ENCODE measurements at places on chromosomes 12 and 14.

DNA sequence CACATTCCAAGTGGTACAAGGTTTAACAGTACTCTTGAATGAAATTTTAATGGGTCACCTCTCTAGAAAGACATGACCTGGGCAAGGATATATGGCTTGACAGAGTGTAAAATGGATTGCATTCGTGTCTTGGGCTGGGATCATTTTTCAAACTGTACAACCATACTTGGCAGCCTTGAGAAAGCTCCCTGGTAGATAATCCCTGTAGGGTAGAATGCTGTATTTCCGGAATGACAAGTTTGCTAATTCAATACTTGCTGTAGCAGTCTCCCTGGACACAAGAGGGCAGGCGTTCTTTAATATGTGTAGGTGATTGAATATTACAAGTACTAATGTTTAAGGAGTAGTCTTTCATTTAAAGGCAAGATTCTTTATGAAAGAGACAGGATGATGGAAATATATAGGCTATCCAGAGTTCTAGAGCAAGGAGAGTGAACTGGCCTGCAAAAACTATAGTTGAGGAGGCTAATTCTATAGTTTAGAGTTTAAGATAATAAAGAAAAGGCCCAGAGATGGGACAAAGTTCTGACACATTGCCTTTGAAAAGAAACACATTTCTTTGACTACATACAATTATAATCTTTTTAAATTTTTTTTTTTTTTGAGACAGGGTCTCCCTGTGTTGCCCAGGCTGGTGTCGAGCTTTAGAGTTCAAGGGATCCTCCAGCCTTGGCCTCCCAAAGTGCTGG, 53.4 kb downstream of the PLBD1 start:
- peak; percentile 57 for DNase-seq

DNA sequence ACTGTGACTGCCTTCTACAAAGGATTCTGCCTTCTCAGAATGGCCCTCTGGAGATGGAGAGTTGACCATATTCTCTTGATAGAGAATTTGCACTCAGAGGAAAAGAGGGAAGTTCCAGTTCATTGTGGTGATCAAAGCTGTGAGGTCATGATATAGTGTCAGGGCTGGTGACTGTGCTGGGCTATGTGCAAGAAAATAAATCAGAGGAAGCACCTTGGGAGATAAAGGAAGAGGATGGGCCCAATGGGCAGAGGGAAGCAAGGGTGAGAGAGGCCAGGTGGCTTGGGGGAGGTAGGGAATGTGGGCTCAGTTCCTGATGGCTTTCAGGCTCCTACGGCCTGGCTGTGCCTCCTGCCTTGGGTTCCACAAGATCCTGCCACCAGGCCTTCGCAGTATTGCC, 145.8 kb downstream of the SLC8A3 start:
- DNase-seq: no peak

DNA sequence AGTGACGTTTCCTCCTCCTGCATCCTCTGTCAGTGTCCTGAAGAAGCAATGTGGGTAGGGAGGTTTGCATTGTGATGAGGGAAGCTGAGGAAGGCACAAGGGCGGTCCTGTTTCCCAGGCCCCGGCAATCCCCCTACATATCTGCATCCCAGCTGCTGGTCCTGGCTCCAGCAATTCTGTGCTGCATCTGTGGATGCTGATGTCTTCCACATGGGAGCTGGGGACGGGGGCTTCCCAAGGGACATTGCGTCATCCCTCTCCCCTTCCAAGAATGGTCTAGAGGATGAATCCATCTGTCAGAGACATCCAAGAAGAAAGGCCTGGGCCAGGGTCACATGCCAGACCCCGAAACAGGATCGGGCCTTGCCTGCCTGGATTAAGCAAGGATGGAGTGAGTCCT, 52.1 kb downstream of the TSPAN11 start:
- no peak for DNase-seq

DNA sequence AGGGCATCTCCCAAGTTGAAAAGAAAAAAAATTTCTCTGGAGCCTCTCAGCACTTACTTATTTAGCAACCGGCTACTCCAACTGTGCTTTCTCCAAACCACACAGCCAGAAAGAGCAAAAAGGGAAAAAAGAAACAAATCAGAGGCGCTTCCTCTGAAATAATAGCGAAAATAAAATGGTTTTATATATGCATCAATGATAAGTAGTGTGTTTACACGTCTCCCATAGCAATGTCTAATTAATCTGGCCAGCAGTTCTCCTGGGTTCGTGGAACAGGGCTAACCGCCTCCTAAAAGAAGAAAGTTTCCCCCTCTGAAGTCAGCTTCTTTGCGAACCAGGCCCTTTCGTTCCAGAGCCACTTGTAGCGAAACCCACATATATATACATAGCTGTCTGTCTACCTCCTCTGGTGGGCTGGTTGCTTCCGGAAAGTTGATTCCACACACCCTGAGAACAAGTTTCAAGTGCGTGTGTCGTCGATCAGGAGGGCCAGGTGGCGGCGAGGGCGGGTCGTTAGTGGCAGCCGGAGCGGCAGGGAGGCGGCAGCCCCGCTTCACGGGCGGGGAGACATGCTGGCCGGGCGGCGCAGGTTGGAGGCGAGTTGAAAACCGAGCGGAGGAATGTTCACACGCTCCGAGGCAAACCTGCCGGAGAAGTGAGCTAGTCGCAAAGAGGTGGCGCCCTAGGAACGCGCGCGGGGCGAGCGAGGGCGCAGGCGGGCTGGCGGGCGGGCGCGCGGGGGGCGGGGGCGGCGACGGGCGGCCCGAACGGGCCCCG, 2.7 kb downstream of the PTHLH start:
- no peak for DNase-seq

GRCh38 chr14:46248001-46248630, 403.5 kb downstream of the RPL10L start:
- DNase-seq: no peak

GRCh38 chr14:99436247-99437180, 44.1 kb downstream of the SETD3 start:
- DNase-seq: no peak

DNA sequence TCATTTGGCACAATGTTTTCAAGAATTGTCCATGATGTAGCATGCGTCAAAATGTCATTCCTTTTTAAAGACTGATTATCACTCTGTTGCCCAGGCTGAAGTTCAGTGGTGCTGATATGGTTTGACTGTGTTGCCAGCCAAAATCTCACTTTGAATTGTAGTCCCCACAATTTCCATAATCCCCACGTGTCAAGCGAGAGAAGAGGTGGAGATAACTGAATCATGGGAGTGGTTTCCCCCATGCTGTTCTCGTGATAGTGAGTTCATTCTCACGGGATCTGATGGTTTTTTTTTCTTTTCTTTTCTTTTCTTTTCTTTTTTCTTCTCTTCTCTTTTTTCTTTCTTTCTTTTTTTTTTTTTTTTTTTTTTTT, 21.8 kb upstream of the LRRK2 start:
- DNase-seq: no peak

GRCh38 chr12:39595928-39596327, 23.7 kb downstream of the ABCD2 start:
- DNase-seq: no peak

DNA sequence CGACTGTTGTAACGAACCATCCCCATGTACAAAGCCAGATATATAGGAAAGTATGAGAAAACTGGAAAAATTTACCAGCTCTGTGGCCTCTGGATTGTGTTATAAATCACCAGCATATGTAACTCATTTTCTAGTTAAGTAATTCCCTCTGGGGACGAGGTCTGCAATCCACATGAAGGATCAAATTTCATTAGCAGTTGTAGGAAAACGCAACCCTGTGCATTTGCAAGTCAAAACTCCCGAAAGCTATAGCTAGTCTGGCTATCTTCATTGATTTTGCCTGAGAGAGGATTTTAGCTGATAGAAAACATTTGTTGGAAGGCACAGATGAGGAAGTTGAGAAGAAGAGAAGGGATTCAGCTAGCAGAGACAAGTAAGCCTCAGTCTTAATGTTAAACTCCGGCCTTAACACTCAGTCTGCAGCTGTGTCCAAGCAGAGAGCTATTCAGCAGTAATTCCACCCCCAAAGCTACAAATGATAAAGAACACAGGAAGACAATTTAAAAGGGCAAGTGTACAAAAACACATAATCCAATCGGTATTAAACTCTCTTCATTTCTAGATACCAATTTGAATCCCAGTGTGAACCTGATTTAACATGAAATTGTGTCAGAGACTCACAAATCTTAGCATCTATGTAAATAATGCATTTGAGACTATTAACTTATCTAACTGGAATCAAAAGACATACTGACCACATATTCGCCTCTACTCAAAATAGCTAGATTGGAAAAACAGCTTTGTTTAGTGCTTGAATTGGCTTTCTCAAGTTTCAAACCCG, 54.2 kb upstream of the CERS5 start:
- no peak for DNase-seq

- no peak for DNase-seq
These were observed 8.7 kb upstream of the KRT78 start for GRCh38 chr12:52857500-52857899.

DNA sequence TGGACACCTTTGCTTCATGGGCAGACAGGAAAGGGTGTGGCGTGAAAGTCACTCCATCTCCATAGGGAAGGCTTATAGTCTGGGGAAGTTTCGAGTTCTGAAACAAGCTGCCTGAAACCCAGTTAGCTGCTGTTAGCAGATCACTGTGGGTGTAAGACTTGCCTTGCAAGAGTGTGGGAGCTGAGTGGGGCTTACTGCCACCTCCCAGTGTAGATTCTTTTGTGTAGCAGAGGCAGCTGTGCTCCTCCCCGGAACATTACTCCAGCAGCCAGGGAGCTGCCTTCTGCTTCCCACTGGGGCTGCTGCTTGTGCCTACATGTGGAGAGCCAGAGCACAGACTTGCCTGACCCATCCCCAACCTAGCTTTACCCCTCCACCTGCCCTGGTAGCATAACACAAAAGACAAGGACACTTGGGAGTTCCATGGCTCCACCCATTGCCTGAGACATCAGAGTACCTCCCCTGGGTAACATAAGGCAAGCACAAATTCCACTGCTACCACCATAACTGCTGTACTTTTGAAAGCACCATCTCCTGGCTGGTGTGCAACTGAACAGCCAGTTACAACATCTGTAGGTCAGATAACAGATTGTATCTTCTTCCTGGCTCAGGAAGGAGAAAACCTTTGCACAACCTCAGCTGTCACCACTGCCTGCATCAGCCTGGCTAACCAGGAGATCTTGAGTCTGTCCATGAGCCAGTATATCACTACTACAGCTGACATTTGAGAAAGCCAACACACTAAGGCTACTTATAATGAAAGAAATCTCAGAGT, 69.5 kb downstream of the ADAMTS20 start:
- DNase-seq: peak; percentile 79

DNA sequence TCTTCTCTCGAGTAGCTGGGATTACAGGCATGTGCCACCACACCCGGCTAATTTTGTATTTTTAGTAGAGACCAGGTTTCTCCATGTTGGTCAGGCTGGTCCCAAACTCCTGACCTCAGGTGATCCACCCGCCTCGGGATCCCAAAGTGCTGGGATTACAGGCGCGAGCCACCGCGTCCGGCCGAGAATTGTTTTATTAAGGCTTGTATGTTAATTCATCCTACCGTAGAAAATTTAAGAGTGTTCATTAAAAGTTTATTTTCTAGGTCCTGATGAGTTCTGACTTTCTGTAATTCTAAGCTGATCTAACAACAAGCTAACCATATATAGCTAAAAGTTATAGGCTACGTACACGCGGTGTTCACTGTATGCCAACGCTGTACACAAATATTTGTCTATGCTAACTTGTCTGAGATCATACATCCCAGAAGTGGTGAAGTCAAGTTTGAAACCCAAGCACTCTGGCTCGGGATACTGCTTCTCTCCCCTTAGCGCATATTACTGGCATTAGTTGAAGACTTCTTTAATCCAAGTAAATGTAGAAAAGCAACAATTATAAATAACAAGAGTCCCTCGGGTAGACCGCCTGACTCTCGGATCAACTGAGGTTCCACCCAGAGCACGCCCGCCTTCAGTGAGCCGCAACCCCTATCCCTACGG, 570 bp upstream of the MRPS35 start:
- DNase-seq: peak; percentile 26

DNA sequence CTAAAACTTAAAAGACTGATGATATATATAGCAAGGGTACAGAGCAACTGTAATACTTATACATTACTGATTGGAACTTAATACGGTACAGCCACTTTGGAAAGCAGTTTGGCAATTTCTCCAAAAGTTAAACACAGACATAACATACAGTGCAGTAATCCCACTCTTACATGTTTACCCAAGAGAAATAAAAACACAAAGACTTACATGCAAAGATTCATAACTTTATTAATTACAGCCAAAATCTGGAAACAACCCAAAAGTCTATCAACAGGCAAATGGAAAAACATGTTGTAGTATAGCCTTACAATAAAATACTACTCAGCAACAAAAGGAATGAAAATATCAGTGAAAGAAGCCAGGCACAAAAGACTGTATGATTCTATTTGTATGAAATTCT, 84.6 kb downstream of the GARIN6 start:
- no peak for DNase-seq

All from HL-60 (cell line).